ENCODE measurements at places on chromosomes 1 and 21.

DNA sequence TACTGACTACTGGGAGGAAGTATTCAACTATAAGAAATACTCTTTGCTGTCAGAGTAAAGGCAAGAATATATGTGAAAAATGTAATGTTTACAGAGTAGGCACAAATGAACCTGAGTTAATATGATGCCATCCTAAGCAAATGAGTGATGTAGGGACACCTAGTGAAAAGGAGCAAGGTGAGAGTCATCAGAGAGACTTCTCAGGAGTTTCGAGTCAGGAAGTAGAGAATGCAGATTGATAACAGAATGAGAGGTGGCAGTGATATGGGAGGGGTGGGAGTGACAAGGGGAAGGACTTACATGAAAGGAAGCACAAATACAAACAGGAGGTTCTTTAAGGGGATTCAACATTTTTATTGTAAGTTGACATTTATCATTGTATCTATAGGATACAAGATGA lies 10.2 kb downstream of the PRCC start:
- no peak for DNase-seq

DNA sequence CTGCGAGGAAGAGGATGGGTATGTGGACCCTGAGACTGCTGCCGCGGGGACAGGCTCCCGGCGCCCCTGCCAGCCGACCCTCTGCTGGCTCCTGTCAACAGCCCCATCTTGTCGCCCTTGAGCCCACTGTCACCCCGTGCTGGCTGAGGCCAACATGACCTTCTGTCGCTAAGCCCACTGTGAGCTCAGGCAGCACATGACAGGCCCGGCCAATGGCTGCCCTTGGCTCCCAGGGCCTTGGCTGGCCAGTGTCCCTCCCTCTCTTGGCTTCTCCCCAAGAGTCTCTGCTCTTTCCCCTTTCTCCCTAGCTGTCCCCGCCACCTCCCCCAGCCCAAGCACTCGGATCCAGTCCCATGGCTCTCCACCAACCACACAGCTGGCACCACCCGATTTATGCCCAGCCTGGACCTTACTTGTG lies 3.5 kb downstream of the PEX10 start:
- DNase-seq, result no peak

DNA sequence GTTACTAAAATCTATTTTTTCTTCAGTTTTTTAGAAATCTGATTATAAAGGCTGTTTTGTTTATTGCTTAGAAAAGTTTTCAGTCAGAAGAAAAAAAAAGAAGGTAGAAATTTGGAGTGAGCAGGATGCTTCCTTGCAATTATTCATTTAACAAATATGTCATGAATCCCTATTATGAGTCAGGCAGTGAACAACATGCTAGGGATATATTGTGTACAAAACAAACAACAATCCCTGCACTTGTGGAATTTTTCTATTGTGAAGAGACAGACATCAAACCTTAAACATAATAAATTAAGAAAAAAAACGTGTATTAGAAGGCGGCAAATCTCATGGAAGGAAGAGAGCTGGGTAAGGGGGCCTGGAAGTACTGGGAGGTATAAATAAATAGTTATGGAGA lies 664.1 kb upstream of the CAMK1G start:
- DNase-seq, result no peak

DNA sequence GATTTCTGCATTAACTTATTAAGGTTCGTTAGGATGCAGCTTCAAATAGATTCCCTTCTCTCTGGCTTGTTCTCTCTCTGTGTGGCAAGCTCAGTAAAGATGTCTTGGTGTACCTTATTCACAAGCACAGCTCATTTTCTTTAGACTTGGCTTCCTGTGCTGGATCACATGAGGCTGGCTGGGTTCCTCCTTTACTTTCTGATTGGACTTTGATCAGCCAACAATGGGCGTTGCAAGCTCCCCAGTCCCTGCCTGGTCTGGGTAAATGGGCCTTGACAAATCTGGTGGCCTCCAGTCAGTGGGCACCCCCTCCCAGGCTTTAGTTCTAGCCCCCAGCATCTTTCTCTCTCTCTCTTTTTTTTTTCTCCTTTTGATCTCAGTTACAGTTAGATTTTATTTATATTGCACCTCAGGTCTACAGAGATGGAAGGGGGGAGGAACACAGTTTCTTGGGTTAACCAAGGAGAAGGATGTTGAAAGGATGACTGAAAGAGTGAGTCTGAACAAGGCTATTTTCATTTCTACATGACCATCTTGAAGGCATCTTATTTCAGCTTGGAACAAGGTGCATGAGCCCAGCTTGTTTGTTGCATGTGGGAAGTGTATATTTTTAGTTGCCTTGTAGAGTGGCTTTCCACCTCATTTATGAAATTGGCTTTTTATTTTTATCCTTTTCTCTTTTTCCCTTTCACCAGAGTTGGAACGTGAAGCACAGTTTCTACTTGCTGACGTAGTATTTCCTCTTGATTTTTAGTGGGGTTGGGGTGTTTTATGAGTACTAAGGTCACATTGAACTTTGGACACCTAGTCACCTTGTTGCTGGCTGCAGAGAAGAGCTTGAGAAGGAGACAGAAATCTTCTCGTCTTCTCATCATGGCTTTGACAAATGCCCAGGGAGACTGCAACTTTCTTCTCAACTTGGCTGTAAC lies 77.1 kb downstream of the PBX1 start:
- DNase-seq, result no peak

DNA sequence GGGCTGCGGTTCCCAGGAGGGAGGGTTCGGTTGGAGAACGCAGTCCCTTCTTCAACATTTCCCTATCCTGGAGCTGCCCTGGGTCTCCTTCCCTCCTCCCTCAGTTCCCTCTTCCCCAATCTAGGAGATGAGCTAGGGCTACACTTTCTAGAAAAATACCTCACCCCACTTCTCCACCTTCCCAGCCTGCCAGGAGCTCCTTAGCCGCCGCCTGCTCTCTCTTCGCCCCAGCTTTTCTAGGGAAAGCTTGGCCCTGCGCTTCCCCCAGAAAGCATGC lies 488 bp upstream of the ADAMTS1 start:
- no peak for DNase-seq

DNA sequence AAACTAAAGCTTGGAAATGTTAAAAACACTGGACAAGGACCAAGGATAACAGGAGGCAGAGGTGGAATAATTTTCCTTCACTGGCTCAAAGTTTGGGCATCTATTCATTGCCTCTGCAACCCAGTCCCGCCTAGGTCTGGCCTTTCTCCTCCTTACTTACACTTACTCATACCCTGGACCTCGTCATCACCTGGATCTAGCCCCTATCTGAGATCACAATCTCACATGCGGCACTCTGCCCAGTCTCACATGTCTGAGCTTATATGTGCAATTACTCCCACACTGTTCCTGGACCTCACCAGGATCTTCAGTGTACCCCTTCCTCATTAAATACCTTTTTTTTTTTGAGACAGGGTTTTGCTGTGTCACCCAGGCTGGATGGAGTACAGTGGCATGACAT lies 37.6 kb downstream of the NVL start:
- no peak for DNase-seq

DNA sequence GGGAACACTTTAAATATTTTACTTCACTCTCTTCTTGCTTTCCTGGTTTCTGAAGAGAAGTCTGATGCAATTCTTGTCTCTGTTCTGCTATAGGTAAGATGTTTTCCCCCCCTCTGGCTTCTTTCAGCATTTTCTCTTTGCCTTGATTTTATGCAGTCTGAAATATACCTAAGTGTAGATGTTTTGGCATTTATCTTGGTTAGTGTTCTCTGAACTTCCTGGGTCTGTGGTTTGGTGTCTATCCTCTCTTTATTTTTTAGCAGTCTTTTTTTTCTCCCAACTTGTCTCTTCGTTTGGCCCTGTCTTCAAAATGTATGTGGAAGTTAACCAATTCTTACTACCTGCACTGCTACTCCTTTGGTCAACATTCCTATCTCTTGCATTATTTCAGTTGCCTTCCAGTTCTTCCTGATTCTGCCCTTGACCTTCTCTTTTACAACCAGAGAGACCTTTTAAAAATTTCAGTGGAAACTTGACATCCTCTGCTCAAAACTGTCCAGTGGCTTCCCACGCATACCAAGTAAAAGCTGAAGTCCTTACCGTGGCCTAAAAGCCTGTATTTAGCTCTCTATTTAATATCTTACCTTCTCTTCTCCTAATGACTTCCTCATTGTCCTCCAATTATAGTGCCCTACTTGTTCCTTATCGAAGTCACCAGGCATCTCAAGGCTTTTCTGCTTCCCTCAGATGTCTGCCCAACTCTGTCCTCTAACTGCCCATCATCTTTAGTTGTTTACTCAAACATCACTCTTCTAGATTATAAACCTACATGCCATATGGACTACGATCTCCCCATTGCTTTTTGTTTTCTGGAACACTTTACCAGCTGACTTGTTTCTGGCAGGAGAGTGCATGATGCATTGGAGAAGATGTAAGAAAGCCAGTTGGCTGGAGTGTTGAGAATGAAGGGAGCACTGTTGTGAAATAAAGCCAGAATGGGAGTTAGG lies 40.9 kb downstream of the RAP1A start:
- DNase-seq, result no peak

- no peak for DNase-seq
Observed at GRCh38 chr1:151512801-151513625, 1.8 kb downstream of the CGN start.

DNA sequence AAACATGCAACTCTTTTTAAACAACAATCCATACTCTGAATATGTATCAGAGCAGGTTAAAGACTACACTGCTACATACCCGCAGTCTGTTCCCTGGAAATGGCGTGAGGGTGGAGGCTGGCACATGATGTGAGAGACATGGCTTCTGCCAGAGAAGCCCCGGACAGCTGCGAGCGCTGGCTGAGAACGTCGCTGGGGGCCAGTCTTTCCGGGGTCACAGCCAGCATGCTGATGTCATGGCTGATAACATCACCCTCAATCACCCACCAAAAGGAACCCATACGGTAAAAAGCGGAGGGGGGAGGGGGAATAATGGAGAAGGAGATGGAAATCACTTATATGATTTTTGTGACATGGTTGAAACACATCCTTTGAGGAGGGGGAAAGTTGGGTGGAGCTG lies 29.1 kb downstream of the C1orf198 start:
- DNase-seq, result no peak

All from GM12892 (cell line).